ENCODE measurements at places on chromosomes 5 and 9.
A peak's percentile ranks its signal among the peaks of the same experiment; 100 is the strongest.

DNA sequence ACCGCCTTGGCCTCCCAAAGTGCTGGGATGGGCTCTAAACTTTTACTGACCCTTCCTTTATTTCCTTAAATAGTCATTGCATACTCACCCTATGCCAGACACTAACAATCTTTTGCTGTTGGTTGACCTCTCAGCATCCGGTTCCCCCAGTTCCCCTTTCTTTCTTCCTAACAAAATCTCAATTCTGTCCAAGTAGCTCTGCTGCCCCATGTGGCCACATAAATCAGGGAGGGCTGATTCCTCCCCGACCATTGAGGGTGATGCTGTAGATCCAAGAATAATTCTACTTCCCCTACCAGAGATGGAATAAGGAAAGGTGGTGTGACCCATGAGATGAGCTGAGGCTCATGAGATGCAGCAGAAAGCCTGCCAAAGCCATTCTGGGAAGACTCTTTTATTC, 315.3 kb upstream of the MSX2 start:
- peak; percentile 12 for DNase-seq

- peak; percentile 10 for DNase-seq
These were observed 223.4 kb downstream of the CSNK1G3 start for GRCh38 chr5:123735384-123735783.

- no peak for DNase-seq
These were observed 48.4 kb upstream of the TUT7 start for GRCh38 chr9:86402591-86402990.

DNA sequence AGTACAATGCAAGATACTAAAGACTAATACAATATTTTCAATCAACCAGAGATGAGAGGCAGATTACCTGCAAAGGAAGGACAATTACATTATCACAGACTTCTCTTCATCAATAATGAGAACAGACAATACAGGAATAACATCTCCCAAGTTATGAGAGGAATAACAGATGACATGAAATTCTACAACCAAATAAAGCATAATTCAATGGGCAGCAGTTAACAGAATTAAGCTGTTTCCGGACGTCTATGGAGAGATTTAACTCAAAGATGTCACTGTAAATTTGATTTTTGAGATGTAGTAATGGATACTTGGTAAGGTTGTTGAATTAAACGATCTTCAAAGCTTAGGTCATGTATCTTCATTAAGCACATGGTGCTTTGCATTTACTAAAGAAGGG, 19.8 kb upstream of the PARP8 start:
- DNase-seq: no peak

DNA sequence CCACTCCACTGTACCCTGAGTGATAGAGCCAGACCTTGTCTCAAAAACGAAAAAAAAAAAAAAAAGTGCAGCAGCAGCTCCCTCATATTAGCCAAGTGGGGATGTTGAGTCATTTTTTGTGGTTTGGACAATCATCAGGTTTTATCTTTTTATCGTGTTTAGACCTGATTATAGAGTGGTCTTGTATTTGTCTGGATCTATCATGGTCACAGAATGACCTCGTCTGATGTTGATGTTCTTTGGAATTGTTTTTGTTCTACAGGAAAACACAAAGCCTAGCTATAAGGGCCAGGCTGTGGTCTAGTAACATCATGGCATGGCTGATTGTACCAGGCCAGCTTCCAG, 1.6 kb upstream of the FBXW11 start:
- peak; percentile 82 for DNase-seq

DNA sequence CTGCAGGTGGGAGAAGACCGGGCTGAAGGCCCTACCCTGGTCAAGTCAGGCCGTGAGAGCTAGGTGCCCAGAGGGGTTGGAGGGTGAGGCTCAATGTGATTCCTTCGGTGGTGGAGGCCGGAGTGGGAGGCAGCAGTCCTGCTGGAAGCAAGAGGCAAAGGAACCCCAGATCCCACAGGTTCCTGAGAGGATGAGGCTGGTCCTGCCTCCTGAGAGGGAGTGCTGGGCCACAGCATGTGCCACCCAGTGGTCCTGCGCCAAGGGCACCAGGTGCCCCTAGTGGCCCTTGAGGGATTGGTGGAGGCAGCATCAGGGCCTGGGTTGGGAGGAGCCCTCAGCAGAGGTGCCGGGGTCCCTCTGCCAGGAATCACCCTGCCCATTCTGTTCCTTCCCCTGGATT, 59.1 kb downstream of the BARX1 start:
- DNase-seq: no peak

GRCh38 chr5:34016222-34016621, 8.4 kb upstream of the AMACR start:
- DNase-seq: no peak

- DNase-seq: peak; percentile 40
These were observed 267.0 kb downstream of the SEC61B start for GRCh38 chr9:99489060-99489413.

DNA sequence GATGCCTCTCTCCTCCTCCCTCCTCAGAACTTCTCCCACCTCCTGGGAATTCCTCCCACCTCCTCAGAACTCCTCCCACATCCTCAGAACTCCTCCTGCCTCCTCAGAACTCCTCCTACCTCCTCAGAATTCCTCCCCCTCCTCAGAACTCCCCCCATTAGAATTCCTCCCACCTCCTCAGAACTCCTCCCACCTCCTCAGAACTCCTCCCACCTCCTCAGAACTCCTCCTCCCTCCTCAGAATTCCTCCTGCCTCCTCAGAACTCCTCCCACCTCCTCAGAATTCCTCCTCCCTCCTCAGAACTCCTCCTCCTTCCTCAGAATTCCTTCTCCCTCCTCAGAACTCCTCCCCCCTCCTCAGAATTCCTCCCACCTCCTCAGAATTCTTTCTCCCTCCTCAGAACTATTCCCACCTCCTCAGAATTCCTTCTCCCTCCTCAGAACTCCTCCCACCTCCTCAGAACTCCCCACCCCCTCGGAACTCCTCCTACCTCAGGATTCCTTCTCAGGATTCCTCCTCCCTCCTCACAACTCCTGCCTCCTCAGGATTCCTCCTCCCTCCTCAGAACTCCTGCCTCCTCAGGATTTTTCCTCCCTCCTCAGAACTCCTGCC, 23.9 kb downstream of the SLC46A2 start:
- peak; percentile 76 for DNase-seq

- no peak for DNase-seq
These were observed 30.6 kb downstream of the GFRA3 start for GRCh38 chr5:138243794-138244193.

DNA sequence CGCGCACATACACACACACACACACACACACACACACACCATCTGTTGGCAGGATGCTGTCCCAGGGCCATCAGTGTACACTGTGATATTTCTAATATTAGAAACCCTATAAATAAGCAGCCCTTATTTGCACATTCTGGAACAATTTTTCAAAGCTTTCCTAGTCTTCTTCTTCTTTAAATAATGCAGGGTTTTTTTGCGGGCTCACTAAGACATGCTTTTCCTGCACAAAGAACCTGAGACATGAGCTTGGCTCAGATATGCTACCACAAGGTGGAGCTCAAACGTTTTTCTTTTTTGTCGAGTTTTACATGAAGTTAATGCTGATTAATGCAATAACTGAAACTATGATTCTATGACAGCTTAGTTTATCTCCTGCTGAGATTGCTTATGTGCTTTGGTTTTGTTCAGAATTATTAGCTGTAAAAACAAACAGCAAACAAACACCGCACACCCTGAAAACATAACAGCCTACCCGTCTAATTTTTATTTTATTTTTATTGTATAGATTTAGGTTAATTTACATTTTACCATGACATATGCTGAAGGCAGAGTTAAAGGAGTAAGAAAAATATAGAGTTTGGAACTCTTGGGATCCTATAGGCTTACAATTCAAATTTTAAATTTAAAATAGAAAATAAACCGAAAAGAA, 95.8 kb downstream of the ALDH1A1 start:
- DNase-seq: peak; percentile 70

- peak; percentile 97 for DNase-seq
These were observed 84.1 kb downstream of the FEM1C start for GRCh38 chr5:115460472-115460871.

- no peak for DNase-seq
These were observed 141.1 kb downstream of the ESM1 start for GRCh38 chr5:54844266-54844665.

DNA sequence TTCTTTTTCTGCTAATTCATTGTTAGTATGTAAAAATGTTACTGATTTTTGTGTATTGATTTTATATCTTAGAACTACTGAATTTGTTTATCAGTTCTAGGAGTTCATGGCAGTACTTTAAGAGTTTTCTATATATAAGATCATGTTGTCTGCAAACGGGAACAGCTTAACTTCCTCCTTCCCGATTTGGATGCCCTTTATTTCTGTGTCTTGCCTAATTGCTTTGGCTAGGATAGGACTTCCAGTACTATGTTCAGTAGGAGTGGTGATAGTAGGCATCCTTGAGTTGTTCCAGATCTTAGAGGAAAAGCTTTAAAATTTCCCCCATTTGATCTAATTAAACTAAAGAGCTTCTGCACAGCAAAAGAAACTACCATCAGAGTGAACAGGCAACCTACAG, 20.1 kb downstream of the RCL1 start:
- DNase-seq: no peak

GRCh38 chr9:133733421-133733795, 4.7 kb downstream of the SARDH start:
- DNase-seq: no peak

DNA sequence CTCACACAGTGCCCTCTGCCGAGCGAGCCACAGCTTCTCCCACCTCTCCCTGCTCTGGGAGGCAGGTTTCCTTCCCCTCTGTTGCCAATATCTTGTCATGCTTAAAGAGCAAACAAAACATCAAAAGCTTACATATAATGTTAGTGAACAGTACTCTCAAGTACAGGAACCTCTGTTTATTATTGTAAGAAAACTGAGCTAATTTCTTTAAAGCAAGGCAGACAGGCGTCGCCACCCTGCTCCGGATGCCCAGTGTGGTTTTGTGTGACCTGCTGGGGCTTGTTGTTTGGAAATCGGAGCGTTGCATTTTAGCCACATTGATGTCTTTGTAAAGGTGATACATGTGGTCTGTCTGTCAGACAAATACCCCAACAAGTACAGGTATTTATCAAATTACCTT, 401.4 kb upstream of the IRX1 start:
- no peak for DNase-seq

DNA sequence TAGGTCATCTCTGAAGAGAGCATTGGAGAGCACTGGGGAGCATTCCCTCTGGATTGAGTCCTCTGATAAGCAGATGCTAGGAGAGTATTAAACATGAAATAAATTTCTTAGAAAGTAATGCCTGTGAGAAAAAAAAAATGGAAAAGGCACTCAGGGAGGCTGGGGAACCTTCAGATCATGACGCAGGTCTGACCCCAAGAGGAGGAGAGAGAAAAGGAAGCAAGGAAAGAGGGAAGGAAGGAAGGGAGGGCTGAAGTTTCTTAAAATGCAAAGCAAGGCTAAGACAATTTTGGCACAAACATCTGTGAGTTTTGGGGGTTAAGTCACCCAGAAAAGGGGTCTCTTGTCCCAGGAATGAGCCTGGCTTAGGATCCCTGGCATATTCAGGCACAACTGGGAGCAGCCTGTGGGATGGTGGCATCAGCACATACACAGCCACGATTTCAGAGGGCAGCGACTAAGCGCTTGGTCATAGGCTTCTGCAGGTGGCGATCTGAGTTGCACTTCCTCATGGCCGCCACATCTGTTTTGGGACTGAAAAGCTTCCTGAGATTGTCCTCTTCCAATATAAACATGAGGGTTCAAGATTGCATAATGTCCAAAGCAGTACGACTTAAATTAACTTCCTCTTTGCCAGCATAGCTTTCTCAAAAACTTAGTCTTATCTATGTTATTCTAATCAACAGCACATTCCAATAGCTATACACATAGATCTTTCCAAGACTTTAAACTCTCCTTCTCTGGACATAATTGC, 692.7 kb downstream of the DNAH5 start:
- peak; percentile 55 for DNase-seq

Data from ELR (cell line).